ENCODE measurements at places on chromosomes 3 and 15.

GRCh38 chr15:77716632-77717332 lies 84.1 kb upstream of the LINGO1 start:
- no peak for DNase-seq

- no peak for DNase-seq
Measured at GRCh38 chr3:127655641-127656040, 17.1 kb upstream of the ABTB1 start.

DNA sequence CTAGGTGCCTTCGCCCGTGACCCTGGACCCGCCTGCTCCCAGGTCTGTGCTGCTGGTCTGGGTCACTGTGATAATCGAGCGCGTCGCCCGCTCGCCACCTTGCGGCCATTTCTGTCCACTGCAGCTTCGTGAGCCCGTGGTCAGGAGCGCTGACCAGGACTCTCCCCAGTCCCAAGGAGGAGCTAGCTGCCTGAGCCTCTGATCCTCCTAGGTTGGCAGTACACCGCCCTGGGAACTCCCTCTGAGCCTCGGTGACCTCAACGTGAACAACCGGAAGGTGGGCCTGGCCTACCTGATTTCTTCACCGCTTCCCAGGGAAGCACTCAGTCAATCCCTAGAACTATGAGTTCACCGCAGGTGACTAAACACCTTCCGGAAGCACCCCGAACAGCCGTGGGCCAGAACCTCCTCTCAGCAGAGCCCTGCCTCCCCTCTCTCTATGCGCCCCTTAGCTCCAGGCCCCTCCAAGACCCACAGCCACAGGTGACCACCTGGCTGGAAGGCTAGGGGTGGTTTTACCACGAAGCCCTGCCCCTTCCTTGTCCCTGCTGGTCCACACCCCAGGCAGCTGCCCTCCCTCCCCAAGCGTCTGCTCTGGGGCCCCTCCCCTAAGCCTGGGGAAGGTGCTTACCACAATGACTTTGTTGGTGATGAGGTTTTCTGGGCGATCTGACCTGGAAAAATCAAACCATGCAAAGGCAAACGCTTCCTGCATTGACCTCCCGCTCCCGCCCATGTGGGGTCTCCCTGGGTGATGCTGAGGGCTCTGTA lies 9.7 kb downstream of the PLA2G4D start:
- DNase-seq = no peak

DNA sequence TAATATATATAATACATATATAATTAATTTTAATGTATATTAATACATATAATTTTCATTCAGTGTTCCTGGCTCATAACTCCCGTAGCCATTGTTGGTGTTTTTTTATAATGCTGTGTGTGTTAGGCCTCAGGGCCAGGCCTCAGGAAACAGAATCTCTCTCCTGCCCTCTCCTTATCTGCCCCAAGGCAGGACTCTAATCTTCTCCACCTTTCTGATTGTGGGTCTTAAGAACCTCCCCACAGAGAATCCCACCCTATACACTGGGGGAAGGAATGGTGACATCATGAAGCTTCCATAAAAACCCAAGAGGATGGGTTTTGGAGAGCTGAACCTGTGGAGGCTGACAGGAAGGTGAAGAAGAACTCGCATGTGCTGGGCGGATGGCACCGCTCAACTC lies 4.0 kb upstream of the FMN1 start:
- no peak for DNase-seq

GRCh38 chr15:37034835-37035748 lies 65.3 kb downstream of the MEIS2 start:
- DNase-seq = no peak

DNA sequence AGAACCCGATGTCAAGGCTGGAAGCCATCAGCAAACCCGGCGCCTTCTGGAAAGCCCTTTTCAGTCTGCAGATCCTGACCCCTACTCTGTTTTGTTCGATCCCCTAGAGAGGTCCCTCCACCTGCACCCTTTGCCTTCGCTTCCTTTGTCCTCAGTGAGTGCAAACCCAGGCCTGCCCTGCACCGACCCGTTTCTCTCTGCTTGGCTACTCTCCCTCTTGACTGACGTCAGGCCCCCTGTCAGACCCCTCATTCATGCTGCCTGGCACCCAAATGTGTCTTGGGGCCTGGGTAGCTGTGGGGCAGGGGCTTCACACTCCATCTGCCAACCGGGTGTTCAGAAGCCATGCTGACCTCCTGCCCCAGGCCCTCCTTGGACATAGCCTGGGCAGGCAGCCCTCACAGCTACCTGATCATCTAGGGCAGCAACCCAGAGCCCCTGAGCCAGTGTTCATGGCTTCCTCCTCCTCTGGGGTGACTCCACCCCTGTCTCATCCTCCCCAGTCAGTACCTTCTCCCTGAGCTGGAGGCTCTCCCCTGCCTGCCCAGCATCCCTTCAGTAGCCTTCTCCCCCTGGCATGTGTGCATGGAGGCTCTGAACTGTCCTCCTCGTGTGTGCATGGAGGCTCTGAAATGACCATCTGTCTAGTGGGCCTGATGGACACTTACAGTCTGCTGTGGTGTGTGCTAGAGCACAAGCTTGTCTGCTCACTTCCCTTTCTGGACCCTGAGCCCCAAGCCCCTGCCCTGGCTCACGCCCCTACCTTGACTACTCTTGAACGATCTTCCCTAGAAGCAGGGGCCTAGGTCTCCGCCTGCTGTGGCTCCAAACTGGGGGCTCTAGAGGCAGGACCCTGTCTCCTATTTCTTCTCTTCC lies 69.4 kb downstream of the EXOG start:
- no peak for DNase-seq
